ENCODE measurements at places on chromosomes 3 and 15.

DNA sequence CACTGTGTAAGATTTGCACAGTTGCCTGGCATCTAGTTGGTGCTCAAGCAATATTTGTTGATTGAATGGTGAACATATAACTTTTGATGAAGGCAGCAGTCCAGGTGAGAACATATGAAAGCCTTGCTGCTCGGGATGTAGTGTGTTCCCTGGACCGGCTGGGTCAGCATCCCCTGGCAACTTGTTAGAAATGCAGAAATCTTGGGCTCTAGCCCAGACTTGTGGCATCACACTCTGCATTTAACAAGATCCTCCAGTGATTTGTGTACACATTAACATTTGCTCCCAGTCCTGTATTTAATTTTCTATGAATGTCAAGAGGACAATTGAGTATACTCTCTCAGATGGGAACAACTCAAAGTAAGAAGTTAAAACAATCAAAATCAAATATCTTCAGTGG lies 69.0 kb upstream of the SAMMSON start:
- no peak for DNase-seq

DNA sequence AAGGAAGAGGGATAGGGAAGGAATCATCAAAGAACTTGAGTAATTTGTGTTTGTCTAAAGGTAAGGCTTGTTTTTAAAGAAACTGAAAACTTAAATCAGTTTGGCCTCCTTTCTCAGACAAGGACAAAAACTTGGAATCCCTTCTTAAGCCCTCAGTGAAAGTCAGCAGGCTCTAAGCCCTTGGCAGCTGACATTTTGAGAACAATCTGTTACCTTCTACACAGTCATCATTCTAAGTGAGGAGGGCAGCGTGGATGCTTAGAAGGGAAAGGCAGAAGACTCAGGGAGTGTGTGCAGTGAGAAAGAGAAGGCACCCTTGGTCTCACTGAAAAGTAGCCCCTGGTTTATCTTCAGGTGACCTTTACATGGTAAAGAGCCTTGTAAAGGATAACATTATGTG lies 10.8 kb downstream of the HSPBAP1 start:
- DNase-seq = no peak

- DNase-seq = no peak
Observed at GRCh38 chr3:32436816-32437189, 45.1 kb downstream of the CMTM7 start.

GRCh38 chr15:62486041-62486440 lies 321.0 kb upstream of the C2CD4B start:
- no peak for DNase-seq

GRCh38 chr3:103083848-103084631 lies 649.2 kb downstream of the ZPLD1 start:
- no peak for DNase-seq

- DNase-seq = no peak
Observed at GRCh38 chr3:37491776-37492175, 317.4 kb upstream of the LRRFIP2 start.

DNA sequence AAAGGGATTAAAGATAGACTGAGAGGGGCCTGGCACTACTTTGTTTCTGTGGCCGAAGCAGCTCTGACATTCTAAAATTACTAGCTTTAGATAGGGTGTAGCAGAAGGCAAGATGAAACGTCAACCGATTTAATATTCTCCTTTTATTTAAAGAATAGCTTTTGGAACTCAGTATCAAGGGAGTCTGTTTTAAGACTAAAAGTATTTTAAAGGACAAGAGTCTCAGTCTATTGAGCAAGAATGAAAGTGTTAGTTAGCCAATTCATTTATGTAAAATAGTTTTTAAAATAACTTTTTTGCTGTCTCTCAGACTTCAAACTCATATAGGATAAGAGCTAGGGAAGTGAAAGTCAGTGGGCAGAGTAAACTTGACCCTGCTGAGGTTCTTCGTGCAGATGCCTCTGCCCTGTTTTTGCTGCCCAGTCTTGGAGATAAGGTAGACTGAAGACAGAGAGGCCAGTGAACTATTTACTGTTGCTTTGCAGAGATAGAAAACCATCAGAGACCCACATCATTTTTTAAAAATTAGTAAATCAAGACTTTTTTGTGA lies 1090.9 kb downstream of the ROBO2 start:
- no peak for DNase-seq

- DNase-seq = no peak
Observed at GRCh38 chr15:91456921-91457320, 356.9 kb downstream of the SV2B start.

GRCh38 chr3:46979958-46980497 lies 562 bp downstream of the NBEAL2 start:
- no peak for DNase-seq

GRCh38 chr3:14434126-14434497 lies 31.7 kb downstream of the SLC6A6 start:
- no peak for DNase-seq

All from HS-27A (cell line).